ENCODE measurements at places on chromosomes 7 and 10.

GRCh38 chr10:89301721-89302445 lies at the start of gene IFIT2:
TSS of gene IFIT2 (plus strand) at chr10:89302046. CDS start at chr10:89302124, 78 bp downstream.
- peak; percentile 26 for DNase-seq

DNA sequence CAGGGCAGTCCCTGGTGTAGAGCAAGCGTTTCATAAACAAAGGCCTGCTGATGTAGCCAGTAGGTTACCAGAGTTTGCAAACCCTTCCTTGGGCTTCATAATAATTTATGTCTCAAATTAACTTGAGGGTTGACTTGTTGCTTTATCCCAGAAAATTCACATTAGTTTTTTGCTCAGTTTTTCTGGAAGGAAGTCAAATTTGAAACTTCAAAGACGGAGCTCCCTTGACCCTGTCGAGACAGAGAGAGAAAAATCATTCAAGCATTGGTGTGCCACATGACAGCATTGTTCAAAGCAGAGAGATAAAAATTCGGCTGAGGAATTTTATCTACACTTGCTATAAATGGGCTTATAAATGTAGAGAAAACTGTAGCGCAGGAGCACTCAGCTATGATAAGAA lies 627.7 kb downstream of the TNS3 start:
- no peak for DNase-seq

DNA sequence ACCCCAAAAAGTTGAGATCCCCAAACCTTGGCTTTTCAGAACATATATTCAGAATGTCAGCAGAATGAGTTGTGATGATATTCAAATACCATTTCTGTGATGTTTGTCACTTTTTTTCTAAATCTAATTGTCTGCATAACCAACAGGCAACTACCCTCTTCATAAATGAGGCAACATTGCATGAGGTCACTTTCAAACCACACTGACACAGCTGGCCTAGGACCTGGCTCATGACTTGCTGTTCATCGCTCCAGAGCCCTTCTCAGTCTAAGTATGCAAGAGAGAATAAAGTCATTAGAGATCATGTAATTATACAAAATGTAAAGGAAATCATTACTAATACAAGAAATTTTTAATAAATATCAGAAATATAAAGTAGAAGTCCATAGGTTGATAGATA lies 681.9 kb downstream of the GRM8 start:
- DNase-seq: no peak

DNA sequence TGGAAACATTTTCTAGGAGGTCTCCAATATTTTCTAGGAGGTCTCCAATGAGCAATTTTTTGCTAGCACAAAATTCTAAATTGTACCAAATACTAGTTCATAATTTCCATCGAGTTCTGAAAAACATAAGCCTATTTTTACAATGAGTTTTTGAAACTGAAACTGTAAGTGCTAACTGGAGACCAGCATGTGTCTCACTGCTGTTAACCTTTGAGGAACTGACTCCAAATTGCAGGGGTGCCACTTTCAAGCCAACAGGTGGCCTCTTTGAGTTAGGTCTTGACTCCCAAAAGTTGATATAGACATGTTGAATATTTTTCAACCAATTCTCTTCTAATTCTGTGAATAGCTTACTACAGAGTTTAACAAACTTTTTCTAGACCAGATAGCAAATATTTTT lies 58.8 kb downstream of the CAV1 start:
- no peak for DNase-seq

- no peak for DNase-seq
Observed at GRCh38 chr7:55538538-55538937, 33.8 kb downstream of the VOPP1 start.

DNA sequence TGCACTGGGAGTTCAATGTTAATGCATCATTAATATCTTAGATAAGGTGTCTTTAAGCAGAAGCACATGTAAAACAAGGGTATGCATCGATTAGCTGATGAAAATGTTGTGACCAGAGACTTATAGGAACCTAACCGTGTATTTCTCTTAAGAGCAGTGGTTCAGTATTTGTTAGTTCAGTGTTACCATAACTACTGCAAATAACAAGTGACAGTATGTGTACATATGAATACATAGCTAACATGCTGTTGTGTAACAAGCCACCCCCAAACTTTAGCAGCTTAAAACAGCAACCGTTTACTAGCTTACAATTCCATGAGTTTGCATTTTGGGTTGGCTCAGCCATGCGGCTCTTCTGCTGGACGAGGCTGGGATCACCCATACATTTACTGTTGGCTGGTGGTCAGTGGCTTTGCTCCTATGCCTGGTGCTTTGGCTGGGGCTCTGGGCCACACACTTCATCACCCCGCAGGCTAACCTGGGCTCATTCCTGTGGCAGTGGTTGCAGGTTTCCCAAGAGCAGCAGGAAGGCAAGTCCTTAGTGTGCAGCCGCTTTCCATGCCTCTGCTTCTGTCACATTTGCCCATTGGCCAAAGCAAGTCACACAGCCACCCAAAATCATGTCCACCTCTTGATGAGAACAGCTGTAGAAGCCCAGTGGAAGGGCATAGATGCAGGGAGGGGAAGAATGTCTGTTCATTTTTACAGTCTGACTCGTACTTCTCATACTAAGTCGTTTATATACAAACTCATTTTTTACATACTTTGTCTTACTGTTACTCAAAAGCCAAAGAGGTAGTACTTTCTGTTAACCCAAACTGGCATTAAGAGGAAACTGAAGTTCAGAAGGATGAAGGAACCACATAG lies 103.3 kb upstream of the GATA3 start:
- DNase-seq: no peak

GRCh38 chr10:63409465-63410027 lies 56.2 kb downstream of the JMJD1C start:
- no peak for DNase-seq

- DNase-seq: no peak
Observed at GRCh38 chr7:156156734-156157408, 344.6 kb upstream of the SHH start.

DNA sequence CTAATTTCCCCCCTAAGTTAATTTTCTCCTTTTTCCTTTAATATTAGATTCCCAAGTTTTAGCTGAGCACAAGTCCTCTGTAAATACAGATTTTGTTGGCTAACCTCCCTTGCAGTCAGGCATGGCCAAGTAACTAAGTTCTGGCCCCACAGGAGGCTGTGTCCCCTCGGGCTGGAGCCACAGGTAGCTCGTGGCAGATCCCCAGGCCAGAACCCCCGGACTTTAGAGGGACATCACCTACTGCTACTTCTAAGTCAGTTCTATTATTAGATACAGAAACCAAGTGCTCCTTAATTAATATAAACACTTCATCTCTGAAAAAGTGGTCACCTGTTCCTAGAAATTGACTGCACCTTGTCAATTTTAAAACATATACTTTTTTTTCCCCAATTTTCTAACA lies 46.1 kb upstream of the NCAPG2 start:
- no peak for DNase-seq

- peak; percentile 1 for DNase-seq
Observed at GRCh38 chr10:101066146-101066895, 4.5 kb downstream of the KAZALD1 start.

- DNase-seq: no peak
Observed at GRCh38 chr7:135169964-135170273, 588 bp downstream of the CYREN start.

DNA sequence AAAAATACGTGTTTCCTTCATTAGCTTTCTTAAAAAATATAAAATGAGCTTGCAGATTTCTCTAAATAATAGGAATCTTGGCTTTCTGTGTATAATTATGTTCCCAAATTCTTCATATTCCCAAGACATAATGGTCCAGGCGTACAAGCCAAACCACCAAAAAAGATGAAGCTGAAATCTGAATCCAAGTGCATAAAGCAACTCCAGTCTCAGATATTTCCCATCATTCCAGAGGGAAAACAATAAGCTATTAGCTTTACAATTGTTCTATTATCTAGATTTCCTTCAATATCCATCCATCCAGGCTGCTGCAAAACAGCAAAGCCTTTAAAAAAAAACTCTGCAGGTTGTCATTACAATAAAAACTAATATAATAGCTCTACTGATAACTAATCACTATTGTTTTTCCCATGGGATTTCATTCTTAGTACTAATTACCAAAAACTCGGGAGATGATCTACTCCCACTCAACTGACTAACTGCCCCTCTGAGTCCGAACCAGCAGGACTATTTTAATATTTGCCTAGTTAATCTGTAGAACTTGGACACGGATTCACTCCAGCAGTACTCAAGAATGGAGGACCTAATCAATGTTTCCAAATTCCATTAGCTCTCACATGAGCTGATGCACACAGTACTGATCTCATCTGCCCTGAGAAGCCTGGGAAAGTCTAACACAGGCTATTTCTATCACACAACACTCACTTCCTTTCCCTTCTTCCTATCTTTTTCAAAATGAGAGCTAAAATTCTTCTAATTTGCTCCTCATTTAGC lies 108.9 kb upstream of the ASAH2 start:
- no peak for DNase-seq

GRCh38 chr10:71236286-71236685 lies 23.9 kb downstream of the UNC5B start:
- no peak for DNase-seq

- DNase-seq: no peak
Observed at GRCh38 chr7:142855756-142856564, 1.1 kb downstream of the EPHB6 start.

GRCh38 chr10:76230921-76231285 lies 799.5 kb downstream of the LRMDA start:
- no peak for DNase-seq

DNA sequence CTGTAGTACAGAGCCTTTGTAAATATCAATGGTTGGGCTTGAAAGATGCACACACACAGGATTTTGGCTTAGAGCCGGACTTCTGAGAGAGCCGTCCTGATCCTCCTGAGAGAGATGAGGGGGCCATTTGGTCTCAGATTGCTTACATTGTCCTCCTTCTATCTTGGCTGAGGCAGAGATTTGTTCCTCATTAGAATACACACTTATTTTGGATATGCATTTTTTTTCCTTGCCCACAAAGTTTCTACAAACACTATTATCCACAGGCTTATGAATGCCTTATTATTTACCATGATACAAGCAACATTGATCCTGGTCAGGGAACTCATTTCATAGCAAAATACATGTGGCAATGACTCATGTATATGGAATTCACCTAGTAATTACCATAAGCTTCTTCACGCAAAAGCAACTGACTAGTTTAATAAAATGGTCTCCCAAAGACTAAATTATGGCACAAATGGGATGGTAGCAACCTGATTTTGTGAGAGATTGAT lies 175.3 kb downstream of the MDFIC start:
- no peak for DNase-seq

- DNase-seq: no peak
Observed at GRCh38 chr7:136687693-136688322, 180.6 kb upstream of the CHRM2 start.

DNA sequence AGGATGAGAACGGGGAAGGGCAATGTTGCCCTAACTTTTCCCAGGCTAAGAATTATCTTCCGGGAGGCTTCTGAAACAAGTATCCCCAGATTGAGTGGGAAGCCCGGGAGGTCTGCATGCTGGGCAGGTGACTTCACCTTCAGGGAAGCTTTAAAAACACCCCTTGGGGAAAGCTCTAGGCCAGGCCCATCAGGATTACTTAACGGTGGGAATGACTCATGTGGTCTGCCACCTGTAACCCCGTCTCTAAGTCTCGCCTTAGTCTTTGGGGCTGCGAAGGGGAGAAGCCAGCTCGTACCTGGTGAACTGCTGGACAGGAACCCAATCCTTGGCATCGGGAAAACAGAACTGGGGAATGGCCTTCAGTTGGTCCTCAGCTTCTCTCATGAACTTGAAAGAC lies 80.1 kb upstream of the MKRN1 start:
- DNase-seq: no peak

All from substantia nigra (tissue), 51 donors.